ENCODE measurements at places on chromosomes 11 and 22. TPM values are rescaled to one million over a fixed set of nuclear protein-coding genes. Genes with fewer than 3 reads are reported as not detected.

DNA sequence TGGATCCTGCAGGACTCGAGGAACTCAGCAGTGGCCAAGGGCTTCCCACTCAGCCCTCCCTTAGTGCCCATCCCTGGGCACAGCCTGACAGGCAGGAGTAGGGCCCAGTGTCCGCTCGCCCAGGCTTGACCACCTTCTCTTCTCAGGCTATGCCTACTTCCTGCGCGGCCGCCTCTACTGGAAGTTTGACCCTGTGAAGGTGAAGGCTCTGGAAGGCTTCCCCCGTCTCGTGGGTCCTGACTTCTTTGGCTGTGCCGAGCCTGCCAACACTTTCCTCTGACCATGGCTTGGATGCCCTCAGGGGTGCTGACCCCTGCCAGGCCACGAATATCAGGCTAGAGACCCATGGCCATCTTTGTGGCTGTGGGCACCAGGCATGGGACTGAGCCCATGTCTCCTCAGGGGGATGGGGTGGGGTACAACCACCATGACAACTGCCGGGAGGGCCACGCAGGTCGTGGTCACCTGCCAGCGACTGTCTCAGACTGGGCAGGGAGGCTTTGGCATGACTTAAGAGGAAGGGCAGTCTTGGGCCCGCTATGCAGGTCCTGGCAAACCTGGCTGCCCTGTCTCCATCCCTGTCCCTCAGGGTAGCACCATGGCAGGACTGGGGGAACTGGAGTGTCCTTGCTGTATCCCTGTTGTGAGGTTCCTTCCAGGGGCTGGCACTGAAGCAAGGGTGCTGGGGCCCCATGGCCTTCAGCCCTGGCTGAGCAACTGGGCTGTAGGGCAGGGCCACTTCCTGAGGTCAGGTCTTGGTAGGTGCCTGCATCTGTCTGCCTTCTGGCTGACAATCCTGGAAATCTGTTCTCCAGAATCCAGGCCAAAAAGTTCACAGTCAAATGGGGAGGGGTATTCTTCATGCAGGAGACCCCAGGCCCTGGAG, 3.3 kb upstream of the SMARCB1 start:
- no peak for DNase-seq

GRCh38 chr11:116826751-116827431, 2.8 kb upstream of the APOC3 start:
- DNase-seq, result peak; percentile 2

DNA sequence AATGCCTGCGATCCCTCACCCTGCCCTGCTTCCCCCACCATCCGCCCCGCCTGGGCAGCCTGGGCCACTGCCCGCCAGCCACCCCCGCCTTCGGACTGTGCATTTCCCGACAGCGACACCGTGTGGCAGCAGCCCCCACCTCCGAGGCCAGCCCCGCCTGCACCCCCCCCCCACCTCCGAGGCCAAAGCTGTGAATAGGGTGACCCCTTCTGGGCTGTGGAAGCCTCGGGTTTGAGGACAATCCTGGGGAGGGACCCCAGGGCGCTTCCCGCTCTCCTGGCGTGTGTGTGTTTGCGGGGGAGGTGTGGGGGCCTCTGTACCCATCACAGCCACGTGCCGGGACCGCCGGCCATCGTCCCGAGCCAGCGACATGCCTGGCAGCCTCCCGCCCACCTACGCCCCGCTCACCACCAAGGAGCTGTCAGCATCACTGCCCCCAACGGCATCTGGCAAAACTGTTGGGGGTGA, 33.8 kb upstream of the PPARA start:
- DNase-seq, result peak; percentile 93

DNA sequence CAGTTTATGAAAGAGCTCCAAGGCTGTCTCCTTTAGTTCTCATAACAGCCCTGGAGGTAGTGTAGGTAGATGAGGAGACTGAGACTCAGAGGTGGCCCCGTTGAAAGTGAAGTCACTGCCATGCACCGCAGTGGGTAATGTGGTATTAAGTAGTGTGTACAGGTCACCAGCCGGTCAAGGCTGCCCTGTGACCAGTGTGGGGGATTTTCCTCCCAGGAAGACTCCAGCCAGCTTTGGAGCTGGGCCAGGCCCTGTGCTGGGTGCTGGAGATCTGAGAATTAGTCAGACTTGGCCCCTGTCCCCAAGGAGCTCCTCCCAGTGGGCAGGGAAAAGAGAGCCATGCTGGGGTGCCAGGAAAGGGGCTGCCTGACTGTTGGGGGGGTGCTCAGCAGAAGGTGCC, 5.3 kb downstream of the OMP start:
- peak; percentile 37 for DNase-seq

GALNT18 gene
- 54.8 TPM for total RNA-seq

GRCh38 chr11:40241524-40242051, 1217.9 kb downstream of the LRRC4C start:
- DNase-seq, result no peak

DNA sequence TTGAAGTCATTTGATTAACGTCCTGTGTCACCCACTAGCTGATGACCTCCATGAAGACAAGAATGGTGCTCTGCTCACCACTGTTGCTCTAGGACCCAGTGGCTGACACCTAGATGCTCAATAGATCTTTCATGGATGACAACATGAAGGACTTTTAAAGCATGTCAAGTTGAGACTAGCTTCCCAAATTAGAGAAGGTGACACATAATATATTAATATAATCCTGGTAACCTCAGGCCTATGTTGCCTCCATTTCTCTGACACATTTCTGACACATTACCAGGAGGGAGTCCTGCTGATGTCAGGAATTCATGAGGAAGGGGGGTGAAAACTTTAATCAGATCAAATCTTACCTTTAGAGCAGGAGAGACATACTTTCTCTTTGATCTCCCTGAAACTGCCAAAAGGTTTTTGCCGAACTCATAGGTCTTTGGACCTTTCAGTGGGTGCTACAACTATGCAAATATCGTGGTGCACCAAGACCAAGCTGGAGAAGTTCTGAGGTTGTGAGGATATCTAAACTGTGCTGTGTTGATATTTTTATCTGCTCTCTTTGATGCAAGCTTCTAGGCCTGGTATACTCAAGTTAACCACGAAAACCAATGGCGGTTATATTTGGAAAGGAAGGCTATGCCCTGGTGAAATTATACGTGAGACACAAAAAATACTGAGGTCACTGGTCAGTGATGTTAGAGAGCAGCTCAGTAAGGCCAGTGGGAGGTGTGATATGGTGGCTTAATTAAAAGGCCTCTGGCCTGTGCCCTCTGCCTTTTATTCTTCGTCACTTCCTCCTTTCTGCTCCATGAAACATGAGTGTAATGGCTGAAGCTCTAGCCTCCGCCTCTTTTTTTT, 13.2 kb upstream of the AMPD3 start:
- no peak for DNase-seq

- DNase-seq, result no peak
Measured at GRCh38 chr11:22194306-22194705, 1.4 kb downstream of the ANO5 start.

DNA sequence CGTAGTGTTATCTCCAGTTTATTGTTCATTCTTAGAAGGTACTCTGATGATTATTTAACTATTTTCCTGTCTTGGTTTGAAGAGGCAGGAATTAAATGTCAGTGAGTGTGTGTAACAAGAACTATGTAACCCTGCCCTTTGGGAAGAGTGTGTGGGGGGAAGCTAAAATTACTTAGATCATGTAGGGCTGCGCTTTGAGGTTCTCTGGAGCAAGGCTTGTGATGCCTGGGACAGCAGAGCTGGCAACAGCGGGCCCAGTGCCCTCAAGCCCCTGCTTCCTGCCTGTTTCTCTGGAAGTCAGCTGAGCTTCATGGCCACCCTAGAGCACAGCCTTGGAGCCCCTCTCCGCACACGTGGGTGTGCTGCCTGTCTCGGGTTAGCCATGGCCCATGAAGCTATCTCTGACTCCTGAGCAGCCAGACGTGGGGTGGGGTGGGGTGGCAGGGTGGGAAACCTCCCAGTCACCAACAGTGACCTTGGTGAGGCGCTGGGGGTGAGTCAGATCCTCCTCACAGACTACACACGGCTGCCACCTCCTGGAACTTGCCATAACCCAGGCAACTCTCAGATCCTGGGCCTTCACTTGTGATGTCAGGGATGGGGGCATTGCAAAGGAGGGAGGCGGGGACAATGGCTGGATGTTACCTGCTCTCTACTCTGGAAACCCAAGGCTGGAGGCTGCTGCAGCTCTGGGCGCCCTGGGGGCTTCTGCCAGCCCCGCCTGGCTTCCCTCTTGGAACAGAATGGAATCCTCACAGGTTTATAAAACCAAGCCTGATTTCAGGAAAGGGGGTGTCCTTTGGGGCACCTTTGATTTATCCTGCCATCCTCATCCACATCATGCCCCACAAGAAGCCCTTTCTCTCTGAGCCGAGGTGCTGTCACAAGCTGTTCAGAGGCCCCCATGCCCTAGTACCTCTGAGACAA, 88.6 kb downstream of the SNX19 start:
- DNase-seq, result peak; percentile 37

DNA sequence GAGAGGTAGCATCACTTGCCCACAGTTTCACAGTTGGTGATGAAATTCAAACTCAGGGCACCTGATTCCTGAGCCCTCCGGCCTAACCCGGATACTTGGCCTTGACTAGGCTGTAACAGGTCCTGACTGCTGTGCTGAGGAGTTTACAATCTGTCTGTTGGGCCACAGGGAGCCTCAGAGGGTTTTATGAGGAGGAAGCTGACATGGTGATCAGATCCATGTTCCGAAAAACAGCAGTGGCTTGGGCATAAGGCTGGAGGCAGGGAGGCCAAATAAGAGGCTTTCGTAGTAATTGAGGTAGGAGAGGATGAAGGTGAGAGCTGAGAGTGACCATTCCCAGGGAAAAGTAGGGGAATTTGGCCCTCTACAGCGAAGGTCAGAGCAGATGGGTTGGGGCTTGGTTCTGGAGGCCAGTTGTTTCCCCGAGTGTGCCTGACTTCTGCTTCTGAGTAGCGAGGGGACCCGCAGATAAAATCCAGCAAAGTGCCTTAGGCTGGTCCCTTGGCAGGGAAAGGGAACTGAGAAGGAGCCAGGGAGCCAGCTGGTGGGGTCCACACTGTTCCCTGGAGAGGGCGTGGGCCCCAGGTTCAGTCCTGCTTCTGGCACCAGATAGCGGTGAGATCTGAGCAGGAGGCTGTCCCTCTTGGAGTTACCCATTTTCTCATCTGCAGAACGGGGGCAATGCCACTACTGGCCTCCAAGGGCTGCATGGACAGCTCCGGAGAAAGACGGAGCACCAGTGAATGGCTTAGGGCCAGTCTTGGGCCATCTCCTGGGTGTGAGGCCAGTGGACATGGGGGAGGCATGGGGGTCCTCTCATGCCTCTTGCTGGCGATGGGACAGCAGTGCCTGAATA, 6.5 kb downstream of the PRDM11 start:
- no peak for DNase-seq

DNA sequence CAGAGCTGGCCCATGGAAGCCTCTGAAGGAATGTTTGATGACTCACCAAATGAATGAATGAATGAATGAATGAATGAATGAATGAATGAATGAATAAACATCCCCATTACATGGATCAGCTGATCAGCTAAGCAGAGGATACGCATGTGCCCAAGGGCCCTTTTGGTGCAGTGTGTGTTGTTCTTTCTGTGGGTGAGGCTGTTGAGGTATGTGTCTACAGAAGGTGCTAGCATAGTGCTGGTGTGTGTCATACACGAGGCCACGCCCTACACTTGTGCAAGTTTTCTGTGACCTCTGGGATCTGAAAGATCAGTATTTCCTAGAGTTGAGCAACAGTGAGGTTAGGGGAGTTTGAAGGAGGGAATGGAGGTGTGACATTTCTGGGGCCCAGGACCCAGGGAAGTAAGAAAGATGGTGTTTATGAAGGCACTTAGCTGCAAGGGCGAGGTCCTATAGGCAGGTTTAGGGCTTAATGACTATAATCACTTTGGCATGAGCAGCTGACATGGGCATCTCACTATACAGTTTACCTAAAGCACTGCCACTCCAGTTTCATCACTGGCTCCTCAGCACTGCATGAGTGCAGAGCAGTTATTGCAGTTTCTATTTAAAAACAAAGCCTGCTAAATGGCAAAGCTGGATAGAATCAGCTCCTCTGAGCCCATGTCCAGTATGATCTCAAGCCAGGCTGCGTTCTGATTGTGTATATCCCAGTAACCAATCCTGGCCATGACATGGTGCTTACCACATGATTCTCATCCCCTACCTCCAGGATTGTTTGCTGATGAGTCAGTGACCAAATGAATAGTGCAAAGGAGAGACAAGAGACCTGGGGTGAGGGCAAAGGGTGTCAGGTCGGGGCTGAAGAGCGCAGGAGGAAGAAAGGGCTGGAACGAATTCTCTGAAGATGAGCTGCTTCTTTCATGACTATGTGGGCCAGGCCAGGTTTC, 36.4 kb upstream of the E2F8 start:
- no peak for DNase-seq

DNA sequence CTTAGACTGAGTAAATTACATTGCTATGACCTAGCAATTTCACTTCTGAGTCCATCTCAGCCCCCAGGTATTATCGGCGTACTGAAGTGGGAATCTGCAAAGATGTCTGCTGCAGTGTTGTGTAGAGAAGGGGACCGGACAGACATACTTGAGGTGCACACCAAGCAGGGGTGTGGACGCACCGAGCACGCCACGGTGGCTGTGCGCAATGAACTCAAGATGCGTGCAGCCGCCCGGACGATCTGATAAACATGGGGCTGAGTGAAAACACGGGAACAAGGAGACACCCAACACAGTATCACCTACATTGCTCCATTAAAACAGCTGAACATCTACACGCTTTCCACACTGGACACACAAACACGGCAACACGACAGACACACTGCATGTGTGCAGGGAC, 454.3 kb downstream of the OPCML start:
- no peak for DNase-seq

- DNase-seq, result no peak
Measured at GRCh38 chr11:97684486-97685439, 1295.0 kb downstream of the JRKL start.

DNA sequence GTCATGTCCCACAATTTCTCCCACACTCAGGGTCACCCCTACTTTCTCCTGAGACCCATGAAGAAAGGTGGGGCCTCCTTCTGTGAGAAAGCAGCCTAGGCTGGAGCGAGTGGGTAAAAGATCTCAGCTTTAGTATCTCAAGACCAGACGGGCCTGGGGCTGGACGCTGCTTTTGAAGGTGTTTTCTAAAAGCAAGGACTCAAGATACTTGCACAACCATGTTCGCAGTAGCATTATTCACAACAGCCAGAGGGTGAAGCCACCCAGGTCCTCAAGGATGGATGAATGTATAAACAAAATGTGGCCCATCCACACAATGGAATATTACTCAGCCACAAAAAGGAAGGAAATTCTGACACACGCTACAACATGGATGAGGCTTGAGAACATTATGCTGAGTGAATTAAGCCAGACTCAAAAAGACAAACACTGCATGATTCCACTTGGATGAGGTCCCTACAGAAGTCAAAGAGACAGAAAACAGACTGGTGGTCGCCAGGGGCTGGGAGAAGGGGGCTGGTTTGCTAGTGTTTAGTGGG, 10.6 kb downstream of the SHANK2 start:
- DNase-seq, result no peak

GRCh38 chr11:120121914-120122473, 15.9 kb downstream of the TRIM29 start:
- DNase-seq, result peak; percentile 60

FAM180B gene
- total RNA-seq, result 0.30 TPM

GRCh38 chr22:33666961-33667619, 253.2 kb downstream of the LARGE1 start:
- DNase-seq, result no peak

GRCh38 chr22:33625959-33626358, 294.3 kb downstream of the LARGE1 start:
- DNase-seq, result no peak

CLTCL1 gene
- 6.8 TPM for total RNA-seq

GRCh38 chr11:111918390-111919256, at the start of gene C11orf52:
C11orf52 (plus strand) TSS chr11:111918913; CDS start chr11:111918973, 60 bp downstream.
- peak; percentile 85 for DNase-seq

LRRN4CL gene
- 1.4 TPM for total RNA-seq

GRCh38 chr11:1838426-1839144, at the start of gene TNNI2:
TNNI2 (plus strand) TSS chr11:1838981; CDS start chr11:1839697, 716 bp downstream.
- DNase-seq, result no peak

GRCh38 chr11:36400766-36401455, 104.8 kb downstream of the PRR5L start:
- no peak for DNase-seq

TRIM49C gene
- not detected for total RNA-seq
